ENCODE measurements at places on chromosomes 3 and 15.

DNA sequence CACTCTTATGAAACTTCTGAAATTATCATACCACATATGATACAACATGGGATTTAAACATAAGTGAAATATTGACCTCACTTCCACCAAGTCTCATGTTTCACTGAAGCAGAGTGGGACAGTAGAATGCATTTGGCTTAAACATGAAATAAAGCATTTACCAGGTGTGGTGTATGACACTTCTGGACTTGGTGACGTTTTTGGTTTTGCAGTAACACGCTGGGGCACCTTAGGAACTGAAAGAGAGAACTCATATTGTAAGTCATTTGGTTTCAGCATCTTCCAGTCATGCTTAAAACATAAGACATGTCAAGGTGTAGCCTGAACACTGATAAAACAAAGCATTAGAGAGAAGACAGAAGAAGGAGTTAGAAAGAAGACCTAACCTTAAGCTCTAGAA is 95.3 kb downstream of the TFG start:
- no peak for DNase-seq

- DNase-seq = no peak
Observed at GRCh38 chr3:194098081-194098842, 37.7 kb upstream of the HES1 start.

GRCh38 chr3:71891483-71891882 is 106.5 kb upstream of the PROK2 start:
- no peak for DNase-seq

DNA sequence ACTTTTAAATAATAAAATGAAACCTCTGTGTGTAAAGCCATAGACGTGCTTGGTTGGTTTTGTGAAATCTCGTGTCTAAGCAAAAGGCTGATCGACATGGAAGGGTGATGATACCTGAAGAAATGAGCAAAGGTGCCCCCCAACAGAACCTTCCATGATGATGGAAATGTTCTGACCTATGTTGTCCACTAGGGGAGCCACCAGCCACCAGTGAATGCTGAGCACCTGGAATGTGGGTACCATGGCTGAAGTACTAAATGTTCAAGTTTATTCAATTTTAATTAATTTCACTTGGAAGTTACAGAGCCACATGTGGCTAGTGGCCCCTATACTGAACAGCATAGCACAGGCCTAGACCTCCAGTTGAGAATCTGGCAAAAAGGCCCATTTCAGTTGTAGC is 158.8 kb downstream of the POLR2M start:
- DNase-seq = no peak

GRCh38 chr3:29354894-29355293 is 74.0 kb downstream of the RBMS3 start:
- no peak for DNase-seq

- no peak for DNase-seq
Observed at GRCh38 chr15:38454696-38455090, 766 bp downstream of the FAM98B start.

DNA sequence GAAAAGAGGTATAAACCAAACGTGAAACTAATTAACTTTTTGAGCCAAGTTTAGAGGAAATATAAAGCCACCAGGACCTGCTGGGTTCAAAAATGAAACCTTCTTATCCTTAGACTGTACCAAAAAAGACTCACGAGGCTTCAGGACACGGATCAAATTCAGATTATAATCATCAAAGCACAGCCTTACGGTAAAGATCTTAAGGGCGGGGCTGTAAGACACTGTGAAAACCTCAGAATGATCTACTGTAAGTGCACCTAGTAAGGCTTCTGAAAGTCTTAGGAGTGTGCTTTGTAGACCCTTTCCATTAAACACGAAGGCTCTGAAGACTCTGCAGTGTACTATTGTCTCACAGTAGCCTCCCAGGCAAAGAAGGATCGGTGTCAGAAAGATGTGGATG is 26.8 kb downstream of the TARS3 start:
- no peak for DNase-seq
